ENCODE measurements at places on chromosomes 7 and 10. TPM values are rescaled to one million over a fixed set of nuclear protein-coding genes. Genes with fewer than 3 reads are reported as not detected.

GRCh38 chr7:43439631-43440401 is 143.1 kb upstream of the STK17A start:
- no peak overlapping the region for H3K4me3 ChIP-seq
- no peaks in the 10 kb centered on the region for H3K4me1 ChIP-seq
- DNase-seq, result no peak
- no peaks in the 10 kb centered on the region for H3K36me3 ChIP-seq
- H3K27ac ChIP-seq, result no peak overlapping the region

Gene FGFR2
- total RNA-seq, result not detected

Gene SEMA3A
- total RNA-seq, result not detected

Gene ADRB1
- total RNA-seq, result not detected

Gene COL13A1
- total RNA-seq, result not detected

Gene OPN1SW
- not detected for total RNA-seq

All from activated B cell treated with CpG ODN at 0.5 μM for 24 hours (primary cell).